ENCODE measurements at places on chromosomes 3 and 15. TPM values are rescaled to one million over a fixed set of nuclear protein-coding genes. Genes with fewer than 3 reads are reported as not detected.
A peak's percentile ranks its signal among the peaks of the same experiment; 100 is the strongest.

Gene NR1I2
- 0.06 TPM for total RNA-seq

Gene UNC13C
- total RNA-seq: not detected

Gene AADACL2
- total RNA-seq: not detected

Gene PBRM1
- 76.2 TPM for total RNA-seq

Gene GLDN
- total RNA-seq: 0.07 TPM

DNA sequence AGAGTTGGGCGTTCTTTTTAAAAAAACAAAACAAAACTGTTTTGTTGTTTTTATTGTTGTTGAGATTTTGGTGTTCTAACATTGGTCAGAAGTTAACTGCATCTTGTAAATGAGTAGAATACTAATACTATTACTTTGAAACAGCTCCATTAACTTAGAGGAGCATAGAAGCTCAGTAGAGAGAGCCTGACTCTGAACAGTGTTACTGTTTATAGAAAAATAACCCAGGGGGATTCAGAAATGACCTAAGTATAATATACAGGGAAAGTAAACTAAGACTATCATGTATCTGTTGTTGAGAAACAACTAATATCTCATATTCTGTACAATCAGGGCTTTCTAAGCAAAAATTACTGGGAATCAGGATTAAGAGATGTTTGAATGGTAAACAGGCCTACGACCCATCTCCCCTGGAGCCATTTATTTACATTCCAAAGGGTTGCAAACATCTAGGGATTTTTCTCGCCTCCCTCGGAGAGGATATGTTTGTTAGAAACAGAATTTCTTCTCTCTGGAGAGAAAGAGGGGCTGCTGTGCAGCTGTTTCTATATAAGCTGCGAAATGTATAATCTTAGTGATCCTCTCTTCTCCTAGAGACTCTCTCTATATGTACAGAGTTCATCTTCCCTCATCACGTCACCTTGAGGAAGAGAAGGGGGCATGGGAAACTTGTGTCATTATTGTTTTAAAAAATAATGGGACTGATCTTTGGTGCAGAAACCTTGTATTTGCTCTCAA, 827.5 kb upstream of the DPPA4 start:
- H3K27ac ChIP-seq: no peak overlapping the region
- H3K4me3 ChIP-seq: no peak overlapping the region
- H3K27me3 ChIP-seq: no peaks in the 10 kb centered on the region

DNA sequence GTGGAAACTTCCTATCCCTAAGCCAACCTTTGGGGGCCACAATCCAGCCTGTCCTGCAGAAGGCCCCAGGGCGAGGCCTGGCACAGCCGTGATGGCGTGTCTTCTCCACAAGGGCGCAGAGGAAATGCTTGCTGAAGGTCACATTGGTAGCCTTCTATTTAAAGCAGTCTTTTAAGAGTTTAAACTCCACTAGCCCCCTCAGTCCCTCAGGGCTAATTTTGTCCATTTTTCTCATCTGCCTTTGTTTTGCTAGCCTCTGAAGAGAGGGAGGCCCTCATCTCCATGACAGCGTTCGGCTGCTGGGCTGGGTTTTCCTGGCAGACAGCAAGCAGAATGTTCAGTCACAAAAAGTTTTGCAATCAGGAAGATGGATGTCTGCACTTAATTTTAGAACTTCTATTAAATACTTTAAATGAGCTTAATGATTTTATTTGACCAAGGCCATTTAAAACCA, 40.8 kb downstream of the RARB start:
- H3K36me3 ChIP-seq: no peaks in the 10 kb centered on the region
- DNase-seq: peak; percentile 87
- no peak overlapping the region for H3K27ac ChIP-seq
- peaks cover 53% of the 10 kb centered on the region for H3K4me1 ChIP-seq
- no peak overlapping the region for H3K4me3 ChIP-seq

DNA sequence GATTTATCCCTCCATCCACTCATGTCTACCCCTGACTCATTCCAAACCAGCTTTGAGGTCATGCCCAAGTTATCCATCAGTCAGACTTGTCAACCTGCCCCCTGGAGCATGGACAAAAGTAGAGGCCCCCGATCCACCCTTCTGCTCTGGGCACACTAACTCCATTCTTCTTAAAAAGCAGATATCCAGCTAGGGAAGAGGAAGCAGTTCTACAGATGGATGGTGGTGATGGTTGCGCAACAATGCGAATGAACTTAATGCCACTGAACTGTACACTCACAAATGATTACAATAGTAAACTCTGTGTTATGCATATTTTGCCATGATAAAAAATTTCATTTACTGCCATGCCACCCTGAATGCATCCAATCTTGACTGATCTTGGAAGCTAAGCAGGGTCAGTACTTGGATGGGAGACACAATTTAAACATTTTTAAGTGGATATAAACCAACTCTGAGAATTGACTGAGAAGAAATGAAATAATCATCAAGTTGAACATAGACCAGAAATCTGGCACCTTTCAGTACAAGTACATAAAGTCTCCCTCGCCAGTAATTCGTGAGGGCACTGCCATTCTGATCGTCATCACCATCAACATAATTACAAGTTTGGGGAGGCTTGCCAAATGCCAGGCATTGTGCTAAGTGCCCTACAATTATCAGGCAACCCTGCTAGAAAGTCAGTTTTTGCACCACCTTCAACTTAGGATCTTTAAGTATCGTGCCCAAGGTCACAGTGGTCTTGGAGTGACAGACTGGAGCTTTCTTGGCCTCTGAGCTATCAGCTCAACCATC, 124.8 kb downstream of the ATP10A start:
- no peaks in the 10 kb centered on the region for H3K27me3 ChIP-seq
- H3K36me3 ChIP-seq: no peaks in the 10 kb centered on the region
- no peak overlapping the region for H3K4me3 ChIP-seq
- peaks cover 8% of the 10 kb centered on the region for H3K4me1 ChIP-seq
